Suppressor macrophage (primary cell): ENCODE measurements at places on chromosomes 1 and 21.

DNA sequence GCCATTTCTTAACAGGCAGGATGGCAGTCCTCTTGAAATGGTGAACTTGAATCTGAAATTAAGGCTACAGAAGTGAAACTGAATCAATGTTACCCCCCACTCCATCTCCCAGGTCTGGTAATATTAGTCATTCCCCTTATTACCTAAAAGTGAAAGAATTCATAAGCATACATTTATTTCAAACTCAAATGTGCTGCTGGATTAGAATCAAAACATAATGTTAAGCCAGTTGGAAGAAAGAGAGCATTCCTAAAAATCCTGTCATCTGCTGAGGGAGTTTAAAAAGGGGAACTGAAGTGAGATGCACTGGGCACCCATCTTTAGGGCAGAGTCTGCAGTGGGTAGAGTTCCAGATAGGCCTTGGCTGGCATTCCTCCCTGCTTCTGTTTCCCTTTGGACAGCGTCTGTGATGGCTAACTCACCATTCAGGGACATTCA is 17.4 kb downstream of the KIAA0319L start:
- DNase-seq: peak; percentile 17

DNA sequence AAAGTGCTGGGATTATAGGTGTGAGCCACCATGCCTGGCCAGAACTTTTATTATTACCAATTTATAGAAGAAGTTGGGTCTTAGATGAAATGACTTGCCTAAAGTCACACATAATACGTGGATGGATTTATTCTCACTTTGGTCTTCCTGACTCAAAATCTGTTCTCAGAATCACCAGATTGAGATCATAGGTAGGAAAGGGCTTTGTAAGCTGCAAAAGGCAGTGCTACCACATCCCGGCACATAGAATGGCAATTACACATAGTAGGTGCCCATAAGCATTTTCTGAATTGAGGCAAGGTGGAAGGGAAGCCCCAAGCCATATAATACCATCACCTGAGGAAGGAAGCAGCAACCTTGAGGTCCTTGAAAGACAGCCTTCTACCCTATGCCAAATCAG is 8.2 kb upstream of the CAPZB start:
- DNase-seq: no peak

- no peak for DNase-seq
Measured at GRCh38 chr1:171834821-171835220, 6.5 kb upstream of the DNM3 start.

- DNase-seq: no peak
Measured at GRCh38 chr1:113786069-113786468, 26.2 kb downstream of the RSBN1 start.

DNA sequence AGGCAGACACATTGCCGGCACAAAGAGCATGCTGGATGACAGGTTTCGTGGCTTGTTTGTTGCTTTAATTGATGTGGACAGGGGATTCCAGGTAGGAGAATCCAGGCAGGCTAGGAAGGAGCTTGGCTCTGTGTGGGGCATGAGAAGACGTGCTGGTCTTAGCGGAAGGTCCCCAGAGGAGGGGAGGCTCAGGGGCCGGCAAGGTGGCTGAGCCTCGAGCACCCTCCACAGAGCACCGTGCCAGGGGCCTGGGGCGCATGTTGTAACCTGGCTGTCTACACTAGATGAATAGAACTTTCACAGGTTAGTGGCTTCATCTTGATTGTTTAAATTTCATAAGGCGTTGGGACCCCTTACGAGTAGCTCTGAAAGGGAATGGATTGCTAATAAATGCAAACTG is 223.1 kb downstream of the CAMTA1 start:
- DNase-seq: no peak
